ENCODE measurements at places on chromosomes 6 and 20. TPM values are rescaled to one million over a fixed set of nuclear protein-coding genes. Genes with fewer than 3 reads are reported as not detected.
A peak's percentile ranks its signal among the peaks of the same experiment; 100 is the strongest.

DNA sequence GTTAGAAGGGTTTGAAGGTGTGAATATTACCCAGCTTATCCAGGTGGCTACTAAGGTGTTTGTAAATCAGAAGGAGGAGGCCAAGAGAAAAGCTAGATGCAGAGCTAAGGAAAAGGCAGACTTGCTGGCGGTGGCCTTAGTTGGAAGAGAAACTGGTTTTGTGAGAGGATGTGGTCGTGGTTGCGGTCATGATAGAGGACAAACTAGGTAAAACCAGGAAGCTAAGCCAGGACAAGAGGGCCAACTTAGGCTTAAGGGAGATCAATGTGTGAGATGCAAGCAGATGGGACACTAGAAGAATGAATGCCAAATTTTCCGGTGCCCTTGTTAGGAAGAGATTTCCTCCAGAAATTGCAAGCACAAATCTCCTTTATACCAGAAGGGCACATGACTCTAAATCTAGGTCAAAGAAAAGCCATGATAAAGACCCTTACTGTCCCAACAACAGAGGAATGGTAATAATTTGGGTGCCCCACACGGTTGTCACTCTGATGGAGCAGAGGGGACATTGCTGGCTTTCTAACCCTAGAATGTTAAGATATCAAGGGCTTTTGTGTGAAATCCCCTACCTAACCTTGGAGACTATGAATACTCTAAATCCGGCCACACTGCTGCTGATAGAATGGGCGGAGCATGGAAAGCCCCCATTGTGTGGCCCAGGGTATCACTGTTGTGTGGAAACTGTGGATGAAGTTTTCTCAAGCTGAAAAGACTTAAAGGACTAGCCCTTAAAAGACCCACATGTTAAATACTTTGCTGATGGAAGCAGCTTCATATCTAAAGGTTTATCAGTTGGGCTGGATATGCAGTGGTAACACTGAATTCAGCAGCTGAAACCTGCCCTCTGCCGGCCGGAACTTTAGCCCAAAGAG lies 7.8 kb downstream of the IL22RA2 start:
- H3K4me3 ChIP-seq, result no peak overlapping the region
- no peak for DNase-seq
- no peaks in the 10 kb centered on the region for H3K4me1 ChIP-seq
- H3K27me3 ChIP-seq, result no peaks in the 10 kb centered on the region
- H3K27ac ChIP-seq, result no peak overlapping the region

- peaks cover 2% of the 10 kb centered on the region for H3K4me1 ChIP-seq
- peaks cover 13% of the 10 kb centered on the region for H3K36me3 ChIP-seq
- H3K27me3 ChIP-seq, result no peaks in the 10 kb centered on the region
- H3K4me3 ChIP-seq, result no peak overlapping the region
- H3K27ac ChIP-seq, result no peak overlapping the region
These were observed 154.6 kb downstream of the SASH1 start for GRCh38 chr6:148497257-148497656.

DNA sequence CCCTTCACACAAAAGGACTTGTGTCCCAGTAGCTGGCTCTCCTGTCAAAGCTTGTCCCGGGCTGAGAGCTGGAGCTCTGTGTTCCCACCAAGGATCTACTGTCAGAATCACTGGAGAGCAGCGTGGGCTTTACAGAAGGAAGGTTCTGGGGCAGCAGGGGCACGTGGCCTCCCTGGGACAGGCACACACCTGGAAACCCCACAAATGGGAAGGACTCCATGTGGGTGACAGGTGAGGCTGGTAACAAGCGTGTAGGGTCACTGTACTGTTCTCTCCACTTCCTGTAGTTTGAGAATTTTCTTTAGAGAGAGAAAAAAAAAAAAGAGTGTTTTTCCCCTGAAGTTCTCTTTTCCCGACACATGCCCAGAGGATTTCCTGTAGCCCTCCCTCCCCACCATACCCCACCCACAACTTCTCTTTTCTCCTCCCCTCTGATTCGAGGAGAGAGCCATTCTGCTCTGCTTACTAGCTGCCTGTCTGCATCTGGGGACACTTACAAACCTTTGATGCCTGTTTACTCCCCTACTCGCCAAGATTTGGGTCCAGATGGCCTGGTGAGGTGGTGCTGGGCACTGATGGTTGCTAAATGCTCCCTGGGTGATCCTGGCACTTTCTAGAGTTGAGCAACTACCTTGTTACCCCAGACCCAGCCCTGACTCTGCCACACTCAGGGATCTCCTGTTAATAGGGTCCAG lies 84.1 kb upstream of the SIRPA start:
- H3K4me1 ChIP-seq, result peaks cover 11% of the 10 kb centered on the region
- peak overlapping the region; percentile 71 for H3K27ac ChIP-seq
- H3K4me3 ChIP-seq, result no peak overlapping the region
- no peak for DNase-seq

DNA sequence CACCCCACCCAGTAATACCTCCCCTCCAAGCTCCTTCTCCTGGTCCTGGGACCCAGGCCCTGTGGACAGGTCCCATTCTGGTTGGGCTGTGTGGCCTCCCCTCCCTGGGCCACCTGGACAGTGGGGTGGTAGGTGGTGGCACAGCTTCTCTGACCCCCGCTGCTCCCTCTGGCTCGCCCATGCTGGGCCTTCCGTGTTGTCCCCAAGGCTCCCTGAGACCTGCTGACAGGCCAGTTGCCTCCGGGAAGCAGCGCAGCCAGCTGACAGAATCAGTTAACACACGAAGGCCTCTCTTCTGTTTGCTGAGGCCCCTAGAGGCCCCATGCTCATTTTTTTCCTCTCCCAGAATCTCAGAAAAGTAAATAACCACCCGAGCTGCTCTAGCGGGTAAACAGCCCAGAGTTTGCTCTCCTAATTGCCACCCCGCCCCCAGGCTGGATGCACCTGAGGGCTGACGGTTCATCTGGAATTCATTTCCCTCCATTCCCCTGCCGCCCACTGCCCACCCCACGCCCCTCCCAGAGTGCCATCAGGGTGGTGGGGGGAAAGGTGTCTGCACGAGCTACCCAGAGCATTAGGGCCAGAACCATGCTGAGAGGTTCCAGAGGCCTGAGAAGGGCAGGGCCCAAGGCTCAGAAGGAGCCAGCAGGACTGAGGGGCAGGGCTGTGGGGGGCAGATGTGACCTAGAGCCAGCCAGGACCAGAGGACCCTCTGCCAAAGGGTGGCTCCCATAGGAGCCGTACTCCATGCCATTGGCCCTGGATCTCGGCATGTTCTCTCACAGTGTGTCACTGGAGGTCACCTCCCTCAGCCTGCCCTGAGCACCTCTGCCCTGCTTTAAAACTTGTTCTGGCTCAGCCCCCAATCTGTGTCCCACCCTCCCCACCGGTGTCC lies 157.5 kb downstream of the GRM4 start:
- H3K4me3 ChIP-seq, result peak overlapping the region; percentile 56
- peaks cover 1% of the 10 kb centered on the region for H3K36me3 ChIP-seq
- H3K4me1 ChIP-seq, result peaks cover 45% of the 10 kb centered on the region
- peak; percentile 37 for DNase-seq

- DNase-seq, result no peak
- no peaks in the 10 kb centered on the region for H3K36me3 ChIP-seq
- no peak overlapping the region for H3K4me3 ChIP-seq
- H3K27me3 ChIP-seq, result peaks cover 83% of the 10 kb centered on the region
- peaks cover 7% of the 10 kb centered on the region for H3K4me1 ChIP-seq
- H3K27ac ChIP-seq, result no peak overlapping the region
These were observed 3.5 kb downstream of the ANKRD60 start for GRCh38 chr20:58224974-58225373.

DNA sequence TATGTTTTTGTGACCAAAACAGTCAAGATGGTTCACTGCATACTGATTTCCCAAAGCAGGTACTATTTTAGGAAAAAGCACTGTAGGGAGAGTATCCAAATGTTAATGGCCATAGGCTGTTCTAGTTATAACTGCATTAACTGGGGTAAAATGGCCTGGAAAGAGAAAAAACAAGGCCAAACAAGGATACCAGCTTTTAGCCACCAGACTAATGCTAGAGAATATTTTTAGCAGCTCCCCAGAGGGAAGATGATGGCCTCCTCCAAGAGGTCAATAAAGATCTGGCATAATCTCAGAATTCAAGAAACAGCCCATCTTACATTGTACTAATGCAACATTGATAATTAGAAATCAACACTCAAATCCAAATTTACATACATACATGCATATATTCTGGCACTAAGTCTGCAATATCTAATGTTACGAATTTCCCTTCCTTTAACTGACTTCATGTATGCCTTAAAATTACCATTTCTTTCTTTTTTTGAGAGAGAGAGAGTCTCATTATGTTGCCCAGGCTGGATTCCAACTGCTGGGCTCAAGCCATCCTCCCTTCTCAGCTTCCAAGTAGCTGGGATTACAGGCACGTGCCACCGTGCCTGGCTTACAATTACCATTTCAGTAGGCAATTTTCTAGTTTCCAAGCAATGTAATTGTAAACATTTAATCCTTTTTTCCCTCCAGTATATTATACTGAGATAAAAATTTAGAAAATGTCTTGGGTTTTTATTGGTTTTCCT lies 9.3 kb downstream of the COX7A2 start:
- DNase-seq, result no peak
- H3K36me3 ChIP-seq, result peaks cover 8% of the 10 kb centered on the region
- H3K27ac ChIP-seq, result no peak overlapping the region
- H3K4me3 ChIP-seq, result no peak overlapping the region
- no peaks in the 10 kb centered on the region for H3K27me3 ChIP-seq

GRCh38 chr20:704726-705125 lies 29.1 kb upstream of the SCRT2 start:
- H3K4me1 ChIP-seq, result peaks cover 4% of the 10 kb centered on the region
- H3K27ac ChIP-seq, result no peak overlapping the region
- no peak for DNase-seq
- H3K27me3 ChIP-seq, result peaks cover 63% of the 10 kb centered on the region
- H3K36me3 ChIP-seq, result peaks cover 1% of the 10 kb centered on the region

DNA sequence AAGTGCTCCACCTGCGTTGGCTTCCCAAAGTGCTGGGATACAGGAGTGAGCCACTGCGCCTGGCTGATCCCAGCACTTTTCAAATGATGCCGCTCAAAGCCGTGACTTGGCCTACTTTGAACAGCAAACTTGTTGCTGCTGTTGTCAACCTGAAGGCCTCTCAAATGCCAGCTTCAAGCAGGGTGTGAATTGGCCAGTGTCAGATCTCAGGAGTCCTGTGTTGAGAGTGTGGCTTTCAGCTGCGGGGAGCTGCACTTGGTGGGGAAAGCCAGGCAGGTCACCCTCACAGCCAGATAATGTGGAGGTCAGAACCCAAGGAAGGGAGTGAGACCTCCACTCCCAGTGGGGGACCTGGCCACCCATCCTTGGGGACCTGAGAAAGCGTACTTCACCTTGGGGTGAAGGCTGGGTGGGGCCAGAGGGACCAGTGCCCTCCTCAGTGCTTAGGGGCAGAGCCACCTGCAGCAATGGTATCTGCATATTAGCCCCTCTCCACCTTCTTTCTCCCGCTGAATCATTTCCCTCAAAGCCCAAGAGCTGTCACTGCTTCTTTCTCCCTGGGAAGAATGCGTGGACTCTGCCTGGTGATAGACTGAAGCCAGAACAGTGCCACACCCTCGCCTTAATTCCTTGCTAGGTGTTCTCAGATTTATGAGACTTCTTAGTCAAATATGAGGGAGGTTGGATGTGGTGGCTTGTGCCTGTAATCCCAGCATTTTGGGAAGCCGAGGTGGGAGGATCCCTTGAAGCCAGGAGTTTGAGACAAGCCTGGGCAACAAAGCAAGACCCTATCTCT lies 19.1 kb upstream of the PANK2 start:
- H3K36me3 ChIP-seq, result peaks cover 9% of the 10 kb centered on the region
- no peaks in the 10 kb centered on the region for H3K4me1 ChIP-seq

- no peak overlapping the region for H3K4me3 ChIP-seq
- H3K27ac ChIP-seq, result no peak overlapping the region
- H3K36me3 ChIP-seq, result no peaks in the 10 kb centered on the region
These were observed 51.3 kb upstream of the THEMIS start for GRCh38 chr6:127952176-127952575.

- no peaks in the 10 kb centered on the region for H3K27me3 ChIP-seq
- H3K36me3 ChIP-seq, result no peaks in the 10 kb centered on the region
- no peak overlapping the region for H3K4me3 ChIP-seq
- H3K27ac ChIP-seq, result no peak overlapping the region
These were observed 329.8 kb upstream of the EPHA7 start for GRCh38 chr6:93749191-93749590.

CST9L gene
- not detected for total RNA-seq

DNA sequence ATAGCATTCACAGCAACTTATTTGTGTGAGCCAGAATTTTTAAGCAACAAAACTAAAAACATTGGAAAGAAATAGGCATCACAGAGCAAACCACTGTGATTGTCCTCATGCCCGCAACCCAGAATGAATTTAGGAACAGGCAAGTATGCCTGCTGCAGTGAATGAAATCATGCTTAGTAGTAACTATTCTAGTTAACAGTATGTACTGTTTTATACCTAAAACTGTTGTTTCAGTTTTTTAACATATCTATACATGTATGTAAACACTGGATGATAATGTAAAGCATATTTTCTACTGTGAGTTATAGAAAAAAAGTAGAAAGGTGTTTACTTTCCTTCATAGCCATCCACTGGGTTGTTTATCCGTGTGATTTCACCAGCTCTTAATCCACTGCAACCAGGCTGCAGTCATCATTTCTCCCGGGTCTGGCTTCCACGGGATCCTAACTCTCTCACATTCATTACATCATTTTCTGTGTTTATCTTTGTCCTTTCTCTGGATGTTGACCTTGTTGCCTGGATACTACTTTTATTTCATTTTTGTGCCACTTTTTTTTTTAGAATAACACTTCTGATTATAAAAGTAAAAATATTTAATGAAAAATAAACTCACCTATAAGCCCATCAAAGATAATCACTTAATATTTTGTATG lies 3.6 kb upstream of the ARFGEF3 start:
- H3K27me3 ChIP-seq, result peaks cover 7% of the 10 kb centered on the region
- H3K4me3 ChIP-seq, result no peak overlapping the region
- DNase-seq, result no peak
- H3K36me3 ChIP-seq, result peaks cover 1% of the 10 kb centered on the region
- H3K4me1 ChIP-seq, result peaks cover 15% of the 10 kb centered on the region
- H3K27ac ChIP-seq, result no peak overlapping the region

GRCh38 chr20:38950254-38950653 lies 11.9 kb upstream of the DHX35 start:
- no peaks in the 10 kb centered on the region for H3K27me3 ChIP-seq
- H3K36me3 ChIP-seq, result peaks cover 9% of the 10 kb centered on the region
- peaks cover 8% of the 10 kb centered on the region for H3K4me1 ChIP-seq
- no peak for DNase-seq
- no peak overlapping the region for H3K4me3 ChIP-seq
- H3K27ac ChIP-seq, result peak overlapping the region; percentile 38

DNA sequence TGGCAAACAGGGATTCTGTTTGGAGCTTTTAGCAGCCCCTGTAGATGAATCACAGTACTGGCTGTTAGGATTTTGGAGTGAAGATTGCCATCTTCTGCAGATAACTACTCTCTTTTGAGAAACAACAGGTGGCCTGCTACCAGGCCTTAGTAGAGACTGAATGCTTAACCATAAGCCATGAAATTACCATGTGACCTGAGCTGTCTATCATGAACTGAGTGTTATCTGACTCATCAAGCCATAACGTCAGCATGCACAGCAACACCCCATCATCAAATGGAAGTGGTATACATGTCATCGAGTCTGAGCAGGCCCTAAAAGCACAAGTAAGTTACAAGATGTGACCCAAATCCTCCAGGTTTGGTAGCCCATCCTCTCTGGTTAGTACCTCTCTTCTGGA lies 132.6 kb downstream of the GPR63 start:
- no peaks in the 10 kb centered on the region for H3K27me3 ChIP-seq
- DNase-seq, result no peak
- no peak overlapping the region for H3K27ac ChIP-seq
- H3K4me3 ChIP-seq, result no peak overlapping the region

INSM1 gene
- total RNA-seq, result 46.1 TPM

- H3K4me3 ChIP-seq, result no peak overlapping the region
- no peaks in the 10 kb centered on the region for H3K36me3 ChIP-seq
- no peaks in the 10 kb centered on the region for H3K27me3 ChIP-seq
- H3K4me1 ChIP-seq, result peaks cover 2% of the 10 kb centered on the region
These were observed 14.8 kb upstream of the NNAT start for GRCh38 chr20:37506152-37506725.
